ENCODE measurements at places on chromosomes 2 and 18.

GRCh38 chr2:12950957-12951656 is 234.4 kb downstream of the TRIB2 start:
- no peak for DNase-seq

- DNase-seq, result no peak
Observed at GRCh38 chr2:120244656-120245519, 7.8 kb upstream of the RALB start.

- DNase-seq, result peak; percentile 24
Observed at GRCh38 chr18:9506046-9506792, 30.9 kb downstream of the RALBP1 start.

DNA sequence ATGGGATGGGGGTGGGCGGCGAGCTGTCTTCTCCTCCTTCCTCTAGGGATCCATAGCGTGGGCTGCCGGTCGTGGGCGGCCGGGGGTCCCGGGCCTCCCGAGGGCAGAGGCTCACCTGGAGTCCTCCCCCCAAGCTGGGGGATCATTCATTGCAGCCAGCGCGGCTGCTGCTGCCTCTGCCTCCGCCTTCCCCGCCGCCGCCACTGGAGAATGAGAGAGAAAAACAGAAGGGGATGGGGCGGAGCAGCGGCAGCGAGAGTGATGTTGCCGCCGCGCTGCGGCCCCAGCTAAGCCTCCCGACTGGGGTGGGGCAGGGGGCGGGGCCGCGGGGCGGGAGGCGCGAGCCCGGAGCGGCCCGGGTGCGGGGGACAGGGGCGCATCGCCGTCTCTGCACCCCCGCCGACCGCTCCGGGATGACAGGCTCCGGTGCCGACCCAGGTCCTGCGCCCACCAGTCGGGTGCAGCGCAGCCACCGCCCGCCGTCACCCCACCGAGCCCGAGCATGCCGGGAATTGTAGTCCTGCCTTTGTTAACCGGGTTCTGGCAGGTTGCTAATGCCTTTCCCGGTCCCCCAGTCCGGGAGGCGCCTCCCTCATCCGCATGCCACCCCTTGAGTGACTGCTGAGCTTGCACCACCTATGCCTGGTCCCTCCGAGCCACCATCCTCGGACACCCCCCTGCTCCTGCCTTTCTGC is at the start of gene KIF3C:
TSS of gene KIF3C (minus strand) at position 225 of the 695 bp plus-strand sequence. CDS start 580 bp downstream, outside the sequence.
- DNase-seq, result peak; percentile 91

- no peak for DNase-seq
Observed at GRCh38 chr2:136492901-136493300, 272.4 kb upstream of the THSD7B start.

Measured in NCI-H187 (cell line).